ENCODE measurements at places on chromosomes 16 and 17.

DNA sequence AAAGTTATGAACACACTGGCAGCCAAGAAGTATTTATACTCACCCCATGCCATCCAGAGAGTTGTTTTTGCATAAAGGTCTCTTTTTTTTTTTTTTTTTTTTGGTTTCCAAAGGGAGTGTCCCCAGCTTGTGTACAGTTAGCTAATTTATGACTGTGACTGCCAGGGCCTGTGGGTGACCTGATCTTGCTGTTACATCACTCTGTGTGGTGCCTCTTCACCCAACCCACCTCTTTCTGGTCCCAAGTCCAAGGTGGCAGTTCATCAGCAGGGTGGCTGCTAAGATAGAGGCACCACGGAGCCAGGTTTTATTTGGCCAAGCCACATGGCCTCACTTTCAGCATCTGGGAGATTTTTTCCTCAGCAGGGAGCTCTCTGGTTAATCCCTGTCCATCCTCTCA lies at the start of gene NOS2:
NOS2 (minus strand) TSS at position 8 of the 400 bp plus-strand sequence. CDS start 1,720 bp downstream, outside the sequence.
- no peak for DNase-seq

GRCh38 chr17:76631821-76632565 lies 11.6 kb downstream of the ST6GALNAC1 start:
- no peak for DNase-seq

DNA sequence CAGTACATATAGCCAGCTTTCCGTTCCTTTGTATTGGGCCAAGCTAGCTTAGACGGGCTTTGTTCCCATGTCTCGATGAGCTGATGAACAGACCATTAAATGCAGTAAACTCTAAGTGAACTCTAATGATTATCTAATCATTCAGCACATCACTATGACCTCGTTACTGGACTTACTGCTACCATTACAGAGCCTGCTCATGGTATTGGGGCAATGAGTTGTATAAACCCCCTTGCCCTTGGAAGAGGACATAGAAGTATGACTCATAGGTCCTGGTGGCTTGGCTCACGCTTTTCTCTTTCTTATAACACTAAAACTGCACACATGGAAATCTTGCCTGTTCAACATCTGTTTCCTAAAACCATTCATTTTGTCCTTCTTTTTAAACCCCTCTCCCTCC lies 93.6 kb upstream of the DYNLRB2 start:
- DNase-seq, result no peak

GRCh38 chr16:83929811-83930555 lies 23.1 kb upstream of the OSGIN1 start:
- no peak for DNase-seq

GRCh38 chr16:77611386-77611785 lies 110.9 kb upstream of the NUDT7 start:
- no peak for DNase-seq

DNA sequence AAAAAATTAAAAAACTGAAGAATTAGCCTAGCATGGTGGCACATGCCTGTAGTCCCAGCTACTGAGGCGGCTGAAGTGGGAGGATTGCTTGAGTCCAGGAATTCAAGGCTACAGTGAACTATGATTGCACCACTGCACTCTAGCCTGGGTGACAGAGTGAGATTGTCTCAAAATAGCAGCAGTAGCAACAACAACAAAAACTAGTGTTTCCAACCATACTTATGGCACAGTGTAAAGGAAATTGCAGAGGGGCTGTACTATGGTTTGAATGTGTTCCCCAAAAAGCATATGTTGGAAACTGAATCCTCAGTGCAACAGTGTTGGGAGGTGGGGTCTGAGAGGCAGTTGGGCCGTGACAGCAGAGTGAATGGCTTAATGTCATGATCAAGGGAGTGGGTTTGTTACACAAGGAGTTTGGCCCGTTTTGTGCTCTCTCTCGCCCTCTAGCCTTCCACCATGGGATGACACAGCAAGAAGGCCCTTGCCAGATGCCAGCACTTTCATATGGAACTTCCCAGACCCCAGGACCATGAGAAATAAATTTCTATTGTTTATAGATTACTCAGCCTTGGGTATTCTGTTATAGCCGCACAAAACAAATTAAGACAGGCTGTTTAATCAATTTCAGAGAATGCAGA lies 70.0 kb downstream of the PGS1 start:
- no peak for DNase-seq

All from NCI-H1930 (cell line).